ENCODE measurements at places on chromosomes 7 and 10. TPM values are rescaled to one million over a fixed set of nuclear protein-coding genes. Genes with fewer than 3 reads are reported as not detected.

The NOS3 gene
- 0.14 TPM for total RNA-seq

The RBAK gene
- total RNA-seq = 21.6 TPM

The AZGP1 gene
- 1.0 TPM for total RNA-seq

The ITIH2 gene
- not detected for total RNA-seq

The ADRB1 gene
- total RNA-seq = 7.9 TPM

The OR2A12 gene
- total RNA-seq = not detected

The GTF2IRD1 gene
- total RNA-seq = 35.3 TPM

The OPN1SW gene
- not detected for total RNA-seq

The ZNF804B gene
- not detected for total RNA-seq

The CUZD1 gene
- 0.93 TPM for total RNA-seq

The TMED4 gene
- 79.9 TPM for total RNA-seq

The GATA3 gene
- 0.34 TPM for total RNA-seq

The SFTPA2 gene
- not detected for total RNA-seq

The ENTPD7 gene
- 24.6 TPM for total RNA-seq

The SRRM3 gene
- 2.1 TPM for total RNA-seq

The PLEKHS1 gene
- total RNA-seq = not detected

The HTRA1 gene
- 120 TPM for total RNA-seq

The UCN3 gene
- not detected for total RNA-seq

The ANKRD61 gene
- total RNA-seq = 0.21 TPM

The DDC gene
- total RNA-seq = not detected

The PDGFA gene
- 56.0 TPM for total RNA-seq

The ZNF503 gene
- total RNA-seq = 11.7 TPM

The SNCG gene
- total RNA-seq = 9.9 TPM

The AGR2 gene
- 11.5 TPM for total RNA-seq

The HABP2 gene
- not detected for total RNA-seq

The GDF2 gene
- not detected for total RNA-seq

The KIF11 gene
- total RNA-seq = 1.4 TPM

The FAM25G gene
- not detected for total RNA-seq

The AKR1C2 gene
- 256 TPM for total RNA-seq

The AFAP1L2 gene
- total RNA-seq = 18.8 TPM

The SP8 gene
- 0.34 TPM for total RNA-seq

The CXCL12 gene
- not detected for total RNA-seq

The AS3MT gene
- total RNA-seq = 2.1 TPM

The ZMYND11 gene
- total RNA-seq = 53.0 TPM

The SEC31B gene
- 2.2 TPM for total RNA-seq

The NXPH1 gene
- not detected for total RNA-seq

The PRF1 gene
- total RNA-seq = not detected

The ACHE gene
- under 0.01 TPM for total RNA-seq

The TSPAN12 gene
- total RNA-seq = 2.1 TPM

The NPY4R gene
- not detected for total RNA-seq

The SMIM30 gene
- total RNA-seq = 56.2 TPM

The MTERF1 gene
- 9.9 TPM for total RNA-seq

The HIBADH gene
- total RNA-seq = 40.2 TPM

The TUBGCP2 gene
- total RNA-seq = 35.2 TPM

Data from nasal cavity respiratory epithelium epithelial cell of viscerocranial mucosa (primary cell).